ENCODE measurements at places on chromosomes 16 and 17.

GRCh38 chr16:30887927-30888326 is 6.0 kb downstream of the BCL7C start:
- DNase-seq = no peak

DNA sequence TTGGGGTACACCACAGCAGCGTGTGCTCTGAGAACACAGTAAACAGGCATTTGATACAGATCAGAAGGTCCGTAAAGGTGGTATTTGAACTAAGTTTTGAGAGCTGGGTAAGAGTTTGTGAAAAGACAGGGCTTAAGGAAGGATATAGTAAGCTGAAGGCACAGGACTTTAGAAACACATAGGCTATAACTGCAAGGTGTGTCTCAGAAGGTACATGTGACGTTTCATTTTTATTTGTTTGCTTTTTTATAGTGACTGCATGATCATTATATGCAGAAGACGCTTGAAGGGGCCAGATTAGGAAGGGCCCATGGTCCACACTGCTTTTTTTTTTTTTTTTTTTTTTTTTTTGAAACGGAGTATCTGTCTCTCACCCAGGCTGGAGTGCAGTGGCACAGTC is 644.6 kb downstream of the WWOX start:
- no peak for DNase-seq

- no peak for DNase-seq
Measured at GRCh38 chr17:11144358-11145233, 96.4 kb upstream of the SHISA6 start.

DNA sequence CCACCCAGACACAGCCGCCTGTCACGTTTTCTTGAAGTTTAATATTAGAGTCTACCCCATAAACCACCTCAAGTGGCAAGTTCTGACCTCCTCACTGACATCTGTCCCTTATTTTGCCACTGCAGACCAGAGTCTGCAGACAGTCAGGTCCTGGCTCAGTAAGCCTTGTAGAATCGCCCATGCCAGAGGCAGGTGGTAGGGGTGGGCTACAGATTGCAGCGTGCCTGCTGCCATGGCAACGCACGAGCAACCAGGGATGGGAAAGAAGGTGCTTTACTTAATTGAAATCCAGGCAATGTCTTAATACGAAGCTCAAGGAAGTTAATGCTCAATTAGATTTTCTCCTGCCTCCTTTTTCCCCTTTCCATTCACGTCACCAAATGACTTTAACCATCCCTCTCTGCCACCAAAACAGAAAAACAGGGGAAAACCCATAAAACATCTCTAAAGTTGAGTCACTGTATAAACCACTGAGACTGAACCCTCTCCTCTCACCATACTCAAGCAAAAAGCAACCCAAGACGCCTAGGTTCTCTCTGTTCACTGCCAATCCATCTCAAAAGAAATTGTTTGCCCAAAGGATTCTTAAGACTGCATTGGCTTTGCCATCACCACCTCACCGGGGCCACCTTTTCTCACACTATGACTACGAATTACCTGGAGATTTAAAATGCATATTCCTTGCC is 228.8 kb downstream of the SLC39A11 start:
- DNase-seq = no peak

- DNase-seq = peak; percentile 53
Measured at GRCh38 chr17:17305281-17305801, 2.2 kb downstream of the NT5M start.

DNA sequence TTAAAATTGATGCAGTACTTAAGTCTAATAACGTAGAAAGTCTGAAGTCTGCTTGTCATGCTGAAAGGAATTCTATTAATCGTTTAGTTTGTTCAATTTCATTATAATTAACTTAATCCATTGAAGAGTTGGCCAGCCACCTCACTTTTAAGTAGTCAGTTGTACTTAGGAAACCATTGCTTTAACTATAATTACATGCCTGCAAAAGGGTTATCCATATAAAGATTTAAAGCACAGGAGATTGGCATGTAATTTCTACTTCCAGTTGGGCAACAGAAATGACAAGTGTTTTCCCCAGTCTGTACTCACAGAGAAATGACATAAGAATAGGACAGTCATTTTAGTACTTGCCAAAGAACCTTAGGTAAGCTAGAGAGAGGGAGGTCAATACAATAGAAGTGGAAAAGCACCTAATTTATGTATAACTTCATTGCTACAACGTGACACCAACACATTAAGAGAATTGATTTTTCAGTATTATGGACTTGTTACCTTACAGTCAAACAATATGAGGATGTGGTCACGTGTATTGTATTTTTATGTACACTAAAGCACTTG is 3.7 kb upstream of the USP32 start:
- no peak for DNase-seq

DNA sequence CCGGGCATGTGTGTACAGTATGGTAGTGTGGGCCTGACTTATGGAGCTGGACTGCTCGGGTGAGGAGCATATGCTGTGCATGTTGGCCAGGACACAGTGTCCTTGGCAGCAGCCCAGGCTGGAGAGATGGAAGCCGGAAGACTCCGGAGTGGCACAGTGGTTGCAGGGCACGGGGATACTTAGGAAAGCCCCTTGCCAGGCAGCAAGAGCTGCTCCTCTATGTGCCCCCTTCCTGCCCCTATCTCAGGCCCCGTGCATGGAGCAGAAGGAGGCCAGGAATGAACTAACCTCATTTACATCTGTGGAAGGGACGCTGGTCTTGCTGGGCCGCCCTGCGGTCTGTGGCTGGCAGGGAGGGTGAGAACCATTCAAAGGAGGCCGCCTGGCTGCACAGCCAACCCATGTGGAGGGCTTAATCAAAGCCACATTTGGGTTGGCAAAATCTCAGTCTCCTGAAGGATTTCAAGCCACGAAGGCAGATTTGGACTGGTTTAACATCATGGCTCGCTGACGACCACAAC is 32.2 kb upstream of the RCVRN start:
- no peak for DNase-seq

DNA sequence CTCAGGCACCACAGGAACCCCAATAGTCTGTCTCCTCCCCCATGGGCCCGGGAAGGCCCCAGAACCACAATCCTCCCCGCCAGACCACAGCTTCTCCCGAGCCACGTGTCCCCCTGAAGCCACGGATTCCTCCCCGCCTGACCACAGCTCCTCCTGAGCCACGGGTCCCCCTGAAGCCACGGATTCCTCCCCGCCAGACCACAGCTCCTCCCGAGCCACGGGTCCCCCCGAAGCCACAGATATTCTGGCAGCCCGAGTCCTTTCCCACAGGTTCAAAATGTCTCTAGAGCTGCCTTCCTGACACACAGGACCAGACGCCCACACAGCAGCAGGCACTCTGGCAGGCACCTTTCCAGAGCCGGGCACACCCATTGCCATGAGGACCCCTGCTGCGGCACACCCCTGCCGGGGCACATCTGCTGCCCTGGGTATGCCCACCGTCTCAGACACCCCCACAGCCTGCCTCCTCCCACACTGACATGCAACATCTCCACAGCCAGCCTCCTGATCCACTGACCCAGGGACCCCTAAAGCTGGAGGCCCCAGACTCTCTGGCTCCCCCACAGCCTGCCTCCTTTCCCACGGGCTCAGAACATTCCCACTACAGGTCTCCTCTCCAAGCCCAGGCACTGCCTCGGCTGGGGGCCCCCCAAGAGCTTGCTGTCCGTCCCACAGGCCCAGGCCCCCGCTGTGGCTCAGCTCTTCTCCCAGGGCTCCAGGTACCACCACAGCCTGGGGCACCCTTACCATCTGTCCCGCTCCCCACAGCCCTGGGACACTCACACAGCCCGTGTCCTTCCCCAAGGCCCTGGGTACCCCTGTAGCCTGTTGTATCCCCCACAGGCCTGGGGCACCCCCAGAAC is 2.2 kb downstream of the KIAA0753 start:
- no peak for DNase-seq

- DNase-seq = no peak
Measured at GRCh38 chr16:63613701-63614100, 1508.2 kb downstream of the CDH11 start.

GRCh38 chr16:82187829-82188228 is 17.8 kb upstream of the MPHOSPH6 start:
- DNase-seq = no peak

DNA sequence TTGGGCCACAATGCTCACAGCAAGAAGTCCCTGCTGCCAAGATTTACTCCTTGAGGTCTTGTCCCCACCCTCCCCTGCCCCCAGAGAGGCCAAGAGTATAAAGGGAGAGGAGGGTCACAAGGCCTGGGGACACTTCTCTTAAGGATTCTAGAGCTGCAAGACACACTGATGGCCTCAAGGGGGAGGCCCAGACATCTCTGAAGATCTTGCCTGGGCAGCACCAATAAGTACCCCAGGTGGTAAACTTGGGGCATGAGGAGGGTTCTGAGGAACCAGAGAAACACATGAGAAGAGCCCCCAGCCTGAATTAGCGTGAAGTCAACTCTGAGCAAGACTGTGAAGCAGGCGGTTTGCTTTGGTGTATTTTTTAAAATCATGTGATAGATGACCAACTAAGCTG is 26.8 kb upstream of the MTMR4 start:
- no peak for DNase-seq

DNA sequence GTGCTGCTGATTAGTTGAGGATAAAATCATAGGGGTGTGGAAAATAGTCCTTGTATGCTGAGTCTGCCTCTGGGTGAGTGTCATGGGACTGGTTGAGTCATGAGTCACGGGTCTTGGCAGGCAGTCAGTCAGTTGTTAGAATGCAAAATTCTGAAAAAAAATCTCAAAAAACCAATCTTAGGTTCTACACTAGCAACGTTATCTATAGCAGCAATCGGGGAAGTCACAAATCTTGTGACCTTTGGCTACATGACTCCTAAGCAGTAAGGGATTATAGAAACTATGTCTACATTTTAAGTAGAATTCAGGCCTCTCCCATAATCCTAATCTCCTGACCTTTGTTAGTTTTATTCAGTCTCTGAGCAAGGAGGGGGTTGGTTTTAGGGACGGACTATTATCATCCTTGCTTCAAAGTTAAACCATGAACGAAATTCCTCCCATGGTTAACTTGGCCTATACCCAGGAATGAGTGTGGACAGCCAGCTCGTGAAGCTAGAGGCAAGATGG is 18.0 kb upstream of the PMFBP1 start:
- no peak for DNase-seq

- DNase-seq = no peak
Measured at GRCh38 chr16:89090669-89091426, 2.8 kb upstream of the ACSF3 start.

GRCh38 chr16:86887416-86887815 is 309.1 kb downstream of the FOXL1 start:
- DNase-seq = no peak

GRCh38 chr16:55500530-55501011 is 8.3 kb upstream of the LPCAT2 start:
- no peak for DNase-seq

DNA sequence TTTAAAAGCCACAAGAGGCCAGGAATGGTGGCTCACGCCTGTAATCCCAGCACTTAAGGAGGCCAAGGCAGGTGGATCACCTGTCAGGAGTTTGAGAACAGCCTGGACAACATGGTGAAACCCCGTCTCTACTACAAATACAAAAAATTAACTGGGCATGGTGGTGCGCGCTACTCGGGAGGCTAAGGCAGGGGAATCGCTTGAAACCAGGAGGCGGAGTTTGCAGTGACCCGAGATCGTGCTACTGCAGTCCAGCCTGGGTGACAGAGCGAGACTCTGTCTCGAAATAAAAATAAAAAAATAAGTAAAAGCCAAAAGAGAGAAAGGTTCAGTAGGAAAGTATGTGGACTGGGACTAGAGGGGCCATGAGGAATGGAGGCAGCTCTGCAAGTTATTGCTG is 13.1 kb upstream of the ITGAL start:
- no peak for DNase-seq

DNA sequence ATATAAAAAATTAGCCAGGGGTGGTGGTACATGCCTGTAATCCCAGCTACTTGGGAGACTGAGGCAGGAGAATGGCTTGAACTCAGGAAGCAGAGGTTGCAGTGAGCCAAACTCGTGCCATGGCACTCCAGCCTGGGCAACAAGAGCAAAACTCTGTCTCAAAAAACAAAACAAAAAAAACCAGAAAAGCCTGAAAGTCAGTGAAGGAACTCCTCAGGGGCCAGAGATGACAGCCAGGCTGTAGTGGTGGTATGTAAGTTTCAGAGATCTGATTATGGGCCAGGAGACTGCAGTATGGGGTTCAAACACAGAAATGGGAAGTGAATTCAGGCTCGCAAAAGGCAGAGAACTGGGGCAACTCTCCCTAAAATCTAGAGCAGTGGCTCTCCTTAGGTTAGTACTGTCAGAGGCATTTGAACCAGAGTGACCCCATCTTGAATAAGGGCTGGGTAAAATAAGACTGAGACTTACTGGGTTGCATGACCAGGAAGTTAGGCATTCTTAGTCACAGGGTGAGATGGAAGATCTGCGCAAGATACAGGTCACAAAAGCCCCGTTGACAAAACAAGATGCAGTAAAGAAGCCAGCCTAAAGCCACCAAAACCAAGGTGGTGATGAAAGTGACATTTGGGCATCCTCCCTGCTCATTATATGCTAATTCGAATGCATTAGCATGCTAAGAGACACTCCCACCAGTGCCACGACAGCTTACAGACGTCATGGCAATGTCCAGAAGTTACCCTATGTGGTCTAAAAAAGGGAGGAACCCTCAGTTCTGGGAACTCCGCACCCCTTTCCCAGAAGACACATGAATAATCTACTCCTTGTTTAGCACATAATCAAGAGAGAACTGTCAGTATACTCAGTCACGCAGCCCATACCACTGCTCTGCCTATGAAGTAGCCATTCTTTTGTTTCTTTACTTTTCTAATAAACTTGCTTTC is 120.2 kb upstream of the XYLT1 start:
- no peak for DNase-seq

DNA sequence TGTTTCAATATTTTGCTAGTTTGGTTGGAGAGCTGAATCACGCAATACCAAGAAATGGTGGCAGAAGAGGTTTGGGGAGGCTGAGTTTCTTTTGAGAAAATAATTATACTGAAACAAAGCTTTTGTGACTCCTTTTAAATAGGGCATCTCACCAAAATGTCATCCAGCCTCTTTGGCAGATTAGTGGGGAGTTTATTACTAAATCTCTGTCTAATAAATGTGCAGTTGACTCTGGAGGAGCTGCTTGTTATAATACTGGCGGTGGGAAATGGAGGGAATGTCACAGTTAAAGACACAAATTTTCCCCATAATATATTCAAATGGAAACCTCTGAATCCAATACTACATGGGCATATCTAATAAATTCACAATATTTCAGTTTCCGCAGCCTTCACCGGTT is 44.7 kb downstream of the SNX11 start:
- DNase-seq = no peak

DNA sequence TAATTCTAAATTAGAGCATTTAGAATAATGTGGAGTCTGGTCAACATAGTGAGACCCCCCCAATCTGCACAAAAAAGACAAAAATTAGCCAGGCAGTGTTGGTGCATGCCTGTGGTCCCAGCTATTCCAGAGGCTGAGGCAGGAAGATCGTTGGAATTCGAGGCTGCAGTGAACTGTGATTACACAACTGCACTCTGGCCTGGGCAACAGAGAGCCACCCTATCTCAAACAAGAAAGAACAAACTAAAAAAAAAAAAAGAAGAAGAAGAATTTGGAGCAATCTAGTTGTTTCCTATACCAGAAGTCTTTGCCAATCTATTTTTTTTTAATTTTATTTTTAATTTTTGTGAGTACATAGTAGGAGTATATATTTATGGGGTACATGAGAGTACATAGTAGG is 6.0 kb downstream of the CETP start:
- no peak for DNase-seq

- DNase-seq = no peak
Measured at GRCh38 chr17:67518876-67519275, 141.8 kb downstream of the PITPNC1 start.

All from NCI-H526 (cell line).